Right ventricle myocardium inferior (tissue), 1 donor: ENCODE measurements at places on chromosomes 6 and 20. TPM values are rescaled to one million over a fixed set of nuclear protein-coding genes. Genes with fewer than 3 reads are reported as not detected.

GRCh38 chr6:113920663-113921267 is 50.2 kb downstream of the HDAC2 start:
- no peak for DNase-seq

- no peak for DNase-seq
Observed at GRCh38 chr6:45021676-45022075, 306.5 kb upstream of the RUNX2 start.

DNA sequence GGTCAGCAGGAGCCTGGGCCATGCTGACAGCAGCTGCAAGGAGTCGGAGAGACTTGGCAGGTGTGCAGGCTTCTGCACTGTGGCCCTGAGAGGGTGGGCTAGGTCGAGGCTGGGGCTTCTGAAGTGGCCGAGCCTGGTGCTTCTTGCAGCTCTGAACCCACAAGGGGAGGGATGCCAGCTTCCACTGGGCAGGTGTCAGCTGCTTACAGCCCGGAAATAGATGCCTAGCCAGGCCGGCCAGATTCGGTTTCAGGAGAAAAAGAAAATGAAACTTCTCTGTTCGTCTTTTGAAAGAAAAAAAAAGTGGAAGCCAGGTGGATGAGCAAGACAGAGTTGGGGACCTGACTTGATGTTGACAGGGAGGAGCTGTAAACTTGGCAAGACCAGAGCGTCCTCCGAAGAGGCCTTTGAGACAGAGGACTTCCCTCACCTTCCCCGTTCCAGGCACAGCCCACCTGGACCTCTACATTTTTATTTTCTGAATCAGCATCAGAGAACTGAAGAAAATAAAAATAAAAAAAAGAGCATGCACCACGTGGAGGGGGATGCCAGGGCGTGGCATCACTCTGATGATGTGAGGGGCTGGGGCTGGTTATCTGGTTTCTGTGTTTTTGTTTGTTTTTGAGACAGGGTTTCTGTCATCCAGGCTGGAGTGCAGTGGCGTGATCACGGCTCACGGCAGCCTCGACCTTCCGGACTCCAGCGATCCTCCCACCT is at the start of gene ZBP1:
Gene ZBP1, minus strand, starts transcription at position 153 of the 717 bp plus-strand sequence. Its CDS starts 131 bp downstream, at position 22.
- no peak for DNase-seq

- no peak for DNase-seq
Observed at GRCh38 chr6:33237741-33238140, 29.4 kb downstream of the RING1 start.

Gene EGFL8
- total RNA-seq: 7.8 TPM

Gene KCNK17
- not detected for total RNA-seq
